ENCODE measurements at places on chromosomes 1 and 21.

GRCh38 chr21:42799516-42799915, 79.8 kb downstream of the WDR4 start:
- no peak for DNase-seq

GRCh38 chr1:226722901-226723656, 16.0 kb downstream of the ITPKB start:
- DNase-seq = no peak

DNA sequence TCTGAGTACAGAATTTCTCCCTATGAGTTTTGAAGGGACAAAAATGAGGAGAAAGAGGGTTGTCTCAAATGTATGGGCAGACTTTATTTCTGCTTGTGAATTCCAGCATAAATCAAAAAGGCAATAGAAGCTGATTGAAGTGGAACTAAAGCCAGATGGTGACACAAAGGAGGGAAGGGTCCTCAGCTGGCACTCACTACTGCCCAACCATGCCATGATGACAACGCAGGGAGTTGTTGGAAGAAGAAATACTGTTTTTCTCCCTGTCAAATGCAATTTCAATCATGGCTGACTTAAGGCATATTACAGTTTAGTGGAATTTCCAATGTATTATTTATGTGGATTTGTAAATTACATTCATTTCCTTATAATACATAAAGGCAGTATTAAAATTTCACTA, 805.8 kb downstream of the ADGRL2 start:
- DNase-seq = no peak

DNA sequence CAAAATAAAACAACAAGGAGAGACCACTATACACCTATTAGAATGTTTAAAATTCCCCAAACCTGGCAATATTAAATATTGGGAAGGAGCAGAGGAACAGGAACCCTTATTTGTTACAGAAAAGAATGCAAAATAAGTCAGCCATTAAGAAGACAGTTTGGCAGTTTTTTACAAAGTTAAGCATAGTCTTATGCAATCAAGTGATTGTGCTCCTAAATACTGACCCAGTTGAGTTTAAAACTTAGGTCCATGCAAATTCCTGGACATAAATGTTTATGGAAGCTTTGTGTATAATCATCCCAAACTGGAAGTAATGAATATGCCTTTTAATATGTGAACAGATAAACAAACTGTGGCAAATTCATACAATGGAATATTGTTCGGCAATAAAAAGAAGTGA, 72.9 kb upstream of the RGS4 start:
- DNase-seq = no peak

DNA sequence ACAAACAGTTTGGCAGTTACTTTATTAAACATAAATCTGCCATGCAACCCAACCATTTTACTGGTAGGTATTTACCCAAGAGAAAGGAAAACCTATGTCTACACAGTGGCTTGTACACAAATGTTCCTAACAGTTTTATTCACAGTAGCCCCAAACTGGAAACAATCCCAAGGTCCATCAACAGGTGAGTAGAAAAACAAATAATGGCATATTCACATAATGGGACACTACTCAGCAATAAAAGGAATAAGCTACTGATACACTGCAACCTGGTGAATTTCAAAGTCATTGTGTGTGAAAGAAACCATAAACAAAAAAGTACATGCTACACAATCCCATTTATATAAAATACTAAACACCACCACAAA, 12.7 kb downstream of the KYAT3 start:
- DNase-seq = no peak

- no peak for DNase-seq
Measured at GRCh38 chr1:167022384-167022783, 33.3 kb downstream of the MAEL start.

GRCh38 chr21:44306936-44307704, 7.3 kb downstream of the PFKL start:
- DNase-seq = no peak

DNA sequence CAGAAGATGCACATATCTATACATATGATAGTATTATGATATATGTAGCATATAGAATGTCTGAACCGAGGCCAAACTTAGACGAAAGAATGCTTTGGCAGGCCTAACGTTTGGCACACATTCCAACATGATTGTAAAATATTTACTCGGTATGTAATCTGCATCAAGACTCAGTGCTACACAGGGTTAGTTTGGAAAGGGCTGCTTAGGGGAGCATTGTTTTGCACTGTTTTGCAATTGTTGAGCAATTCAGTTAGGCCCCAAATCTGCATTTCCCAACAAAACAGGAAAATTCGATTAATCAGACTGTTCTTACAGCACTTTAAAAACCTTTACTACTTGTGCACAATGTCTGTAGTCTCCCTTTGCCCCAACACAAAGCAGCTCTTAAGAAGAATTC, 216.0 kb upstream of the NEGR1 start:
- DNase-seq = no peak

- no peak for DNase-seq
Measured at GRCh38 chr1:53276902-53277281, 38.6 kb upstream of the MAGOH start.

- no peak for DNase-seq
Measured at GRCh38 chr1:220544901-220545303, 17.0 kb downstream of the MARK1 start.

GRCh38 chr1:94627771-94628498, 86.4 kb upstream of the F3 start:
- DNase-seq = no peak

DNA sequence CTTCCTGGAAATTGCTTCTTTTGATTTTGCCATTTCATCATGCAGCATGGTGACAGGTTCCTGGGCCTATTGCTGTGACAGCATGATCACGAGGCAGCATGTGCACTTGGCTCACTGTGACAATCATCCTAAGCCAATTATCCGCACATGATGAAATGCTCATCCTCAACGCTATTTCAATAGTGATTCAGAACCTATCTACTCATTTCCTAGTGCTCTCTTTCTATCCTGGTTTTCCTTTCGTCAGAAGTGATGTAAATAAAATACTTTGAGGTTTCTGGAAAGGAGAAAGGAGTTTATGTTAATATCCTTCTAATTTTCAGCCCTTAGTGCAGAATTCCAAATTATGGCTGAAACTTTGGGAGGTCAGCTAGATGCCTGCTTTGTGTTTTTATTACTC, 110.6 kb upstream of the ADAMTS5 start:
- no peak for DNase-seq
